ENCODE measurements at places on chromosomes 3 and 15.

GRCh38 chr3:140396110-140396509 lies 281.8 kb upstream of the TRIM42 start:
- DNase-seq, result no peak

GRCh38 chr3:42701371-42702065 lies 1.1 kb downstream of the HHATL start:
- no peak for DNase-seq

DNA sequence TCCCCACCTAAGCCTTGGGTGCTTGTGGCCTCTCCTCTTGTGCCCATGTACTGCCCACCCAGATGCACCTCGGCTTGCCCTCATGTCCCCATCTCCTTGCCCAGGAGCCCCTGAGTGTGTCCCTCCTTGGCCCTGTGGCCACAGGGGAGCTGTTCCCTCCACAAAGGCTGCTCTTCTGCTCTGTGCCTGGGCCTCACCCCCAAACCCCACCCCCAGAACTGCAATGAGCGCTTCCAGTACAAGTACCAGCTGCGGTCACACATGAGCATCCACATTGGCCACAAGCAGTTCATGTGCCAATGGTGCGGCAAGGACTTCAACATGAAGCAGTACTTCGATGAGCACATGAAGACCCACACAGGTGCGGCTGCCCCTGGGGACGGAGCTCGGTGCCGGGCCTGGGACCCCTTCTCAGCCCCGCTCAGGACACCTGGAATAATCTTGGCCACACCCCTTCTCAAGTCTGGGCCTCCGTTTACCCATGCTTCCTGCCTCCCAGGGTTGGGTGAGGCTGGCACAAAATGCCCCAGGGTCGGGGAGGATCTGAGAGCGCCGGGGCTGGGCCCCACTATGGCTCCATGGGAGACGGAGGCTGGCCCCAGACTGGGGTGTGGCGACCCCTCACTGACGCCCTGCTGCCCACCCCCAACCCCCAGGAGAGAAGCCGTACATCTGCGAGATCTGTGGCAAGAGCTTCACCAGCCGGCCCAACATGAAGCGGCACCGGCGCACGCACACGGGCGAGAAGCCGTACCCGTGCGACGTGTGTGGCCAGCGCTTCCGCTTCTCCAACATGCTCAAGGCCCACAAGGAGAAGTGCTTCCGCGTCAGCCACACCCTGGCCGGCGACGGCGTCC lies 10.3 kb downstream of the ZBTB47 start:
- DNase-seq, result no peak

DNA sequence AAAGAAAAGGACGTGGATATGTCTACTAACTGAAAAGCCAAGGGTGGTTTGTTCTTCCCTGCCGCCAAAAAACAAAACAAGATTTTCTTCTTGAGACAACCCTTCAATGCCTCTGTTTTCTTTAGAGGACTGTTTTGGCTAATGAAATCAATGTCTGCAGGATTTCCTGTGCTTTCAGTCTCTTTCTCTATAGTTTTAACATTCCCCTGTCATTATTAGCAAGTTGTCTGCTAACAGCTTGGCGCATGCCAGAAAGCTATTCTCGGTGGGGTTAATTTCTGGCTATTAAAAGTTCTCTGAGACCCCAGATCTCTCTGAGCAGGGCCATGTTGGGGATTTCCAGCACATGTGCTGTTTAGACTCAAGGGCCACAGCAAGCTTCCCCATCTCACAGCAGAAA lies 56.7 kb downstream of the ITPR1 start:
- DNase-seq, result no peak

DNA sequence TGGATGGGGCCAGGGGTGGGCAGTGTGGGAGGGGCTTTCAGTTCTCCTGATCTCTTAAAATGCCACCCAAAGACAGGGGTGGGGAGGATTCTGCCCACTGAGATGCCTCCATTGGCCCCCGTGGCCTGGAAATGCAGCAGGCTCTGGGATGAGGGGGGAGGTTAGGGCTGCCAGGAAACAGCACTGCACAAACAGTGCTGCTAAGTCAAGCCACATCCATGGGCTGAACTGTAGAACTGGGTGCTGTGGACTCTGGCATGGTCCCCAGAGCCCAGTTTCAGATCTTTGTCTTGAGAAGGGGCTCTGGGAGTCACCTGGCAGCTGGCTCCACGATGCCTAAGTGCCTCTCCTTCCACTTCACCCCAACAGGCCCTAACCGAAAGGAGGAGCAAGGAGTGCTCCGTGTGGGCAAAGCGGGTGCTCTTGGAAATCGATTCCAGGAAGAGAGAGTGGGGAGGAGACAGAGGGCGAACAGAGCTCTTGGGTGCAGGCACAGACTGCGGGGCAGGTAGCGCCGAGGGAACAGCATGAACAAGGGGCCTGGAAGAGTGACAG lies 7.8 kb downstream of the PLA2G4E start:
- DNase-seq, result no peak

GRCh38 chr15:51398626-51399025 lies 57.2 kb downstream of the GLDN start:
- peak; percentile 61 for DNase-seq

- no peak for DNase-seq
These were observed 6.2 kb downstream of the MGA start for GRCh38 chr15:41666353-41666920.

GRCh38 chr15:52710708-52711389 lies 31.7 kb upstream of the ATOSA start:
- no peak for DNase-seq

All from spinal cord (tissue), 10 donors.